ENCODE measurements at places on chromosomes 13 and 19. TPM values are rescaled to one million over a fixed set of nuclear protein-coding genes. Genes with fewer than 3 reads are reported as not detected.
A peak's percentile ranks its signal among the peaks of the same experiment; 100 is the strongest.

The ICAM5 gene
- total RNA-seq: under 0.01 TPM

The USHBP1 gene
- total RNA-seq: 20.9 TPM

The SIGLEC8 gene
- total RNA-seq: not detected

The CD209 gene
- total RNA-seq: under 0.01 TPM

The PSG7 gene
- total RNA-seq: under 0.01 TPM

DNA sequence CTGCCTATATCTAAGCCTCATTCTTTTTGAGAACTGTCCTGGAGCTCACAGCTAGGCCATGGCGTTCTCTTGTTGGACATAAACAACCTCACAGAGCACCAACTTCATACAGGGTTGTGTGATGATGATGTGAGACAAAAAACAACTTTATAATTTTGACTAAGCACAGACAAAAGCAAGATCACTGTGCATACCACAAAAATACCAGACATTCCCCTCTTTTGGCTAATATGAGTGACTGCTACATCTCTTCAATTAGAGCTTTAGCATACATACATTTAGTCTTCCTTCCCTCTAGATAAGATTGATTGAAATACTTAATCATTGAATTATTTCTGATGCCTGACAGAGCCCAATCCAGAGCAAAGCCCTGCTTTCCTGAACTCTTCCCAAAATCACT lies 8.3 kb downstream of the MAB21L1 start:
- DNase-seq: no peak

- no peak for DNase-seq
Observed at GRCh38 chr13:105607016-105607415, 928.4 kb downstream of the EFNB2 start.

DNA sequence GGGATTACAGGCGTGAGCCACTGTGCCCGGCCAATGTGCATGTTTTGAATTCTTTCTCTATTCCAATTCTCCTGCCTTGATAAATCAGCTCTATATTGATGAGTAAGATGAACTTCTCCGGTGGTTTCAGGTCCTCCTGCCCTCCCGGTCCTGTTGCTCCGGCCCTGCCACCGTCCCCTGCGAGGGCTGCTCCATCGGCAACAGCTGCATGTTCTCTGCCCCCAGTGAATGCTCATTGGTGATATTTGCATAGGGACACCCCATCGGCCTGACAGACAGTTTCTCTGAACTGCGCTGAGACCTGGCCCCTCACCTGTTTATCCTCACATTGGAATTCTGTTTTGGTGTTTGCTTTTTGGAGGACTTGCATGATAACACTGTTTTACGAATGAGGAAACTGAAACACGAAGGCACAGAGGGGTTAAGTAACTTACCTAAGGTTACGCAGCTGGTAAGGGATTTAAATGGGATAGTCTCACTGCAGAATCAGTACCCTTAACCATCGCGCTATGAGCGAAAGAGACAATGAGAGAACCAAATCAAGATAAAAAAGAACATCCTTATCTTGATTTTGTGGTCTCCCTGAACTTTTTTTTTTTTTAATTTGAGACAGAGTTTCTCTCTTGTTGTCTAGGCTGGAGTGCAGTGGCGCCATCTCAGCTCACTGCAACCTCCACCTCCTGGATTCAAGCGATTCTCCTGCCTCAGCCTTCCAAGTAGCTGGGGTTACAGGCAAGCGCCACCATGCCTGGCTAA lies 32.2 kb downstream of the ZNF557 start:
- DNase-seq: no peak

DNA sequence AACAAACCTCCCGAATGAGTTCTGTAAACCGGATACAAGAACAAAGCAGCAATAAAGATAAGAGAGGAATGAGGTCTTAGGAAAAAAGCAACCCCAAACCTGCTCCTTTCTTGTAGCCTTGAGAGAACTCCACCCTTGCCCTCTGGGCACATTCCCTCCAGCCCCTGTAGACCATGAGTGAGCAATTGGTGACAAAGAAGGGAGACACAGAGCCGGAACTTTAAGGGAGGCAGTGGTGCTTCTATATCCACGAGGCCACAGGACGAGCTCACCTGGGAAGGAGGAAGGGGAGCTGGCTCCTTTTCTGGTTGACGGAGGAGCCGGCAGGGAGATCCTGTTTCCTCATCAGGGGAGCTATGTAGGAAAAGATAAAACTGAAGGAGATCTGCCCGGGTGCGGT lies 13.0 kb downstream of the BRME1 start:
- no peak for DNase-seq

- DNase-seq: peak; percentile 14
Observed at GRCh38 chr19:22144394-22144793, 52.4 kb downstream of the ZNF676 start.

DNA sequence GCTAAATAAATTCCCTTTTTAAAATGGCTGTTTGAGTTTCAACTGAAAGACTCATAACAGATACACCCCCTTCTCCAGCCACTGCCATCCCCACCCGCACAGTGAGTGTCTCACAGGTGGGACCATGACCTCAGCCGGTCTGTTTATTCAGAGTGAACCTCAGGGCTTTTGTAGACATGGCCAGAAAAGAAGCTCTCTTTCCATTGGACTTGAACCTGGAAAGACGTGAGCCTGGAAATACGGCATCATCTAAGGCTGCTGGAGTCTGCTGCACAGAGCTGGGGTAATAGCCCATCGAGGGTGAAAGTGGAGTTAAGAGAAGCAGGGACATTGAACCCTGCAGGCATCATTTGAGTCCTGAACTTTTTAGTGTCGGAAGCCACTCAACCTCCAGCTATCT lies 15.2 kb upstream of the KPNA3 start:
- DNase-seq: no peak

- DNase-seq: no peak
Observed at GRCh38 chr19:40776364-40776763, 1.0 kb downstream of the MIA start.

DNA sequence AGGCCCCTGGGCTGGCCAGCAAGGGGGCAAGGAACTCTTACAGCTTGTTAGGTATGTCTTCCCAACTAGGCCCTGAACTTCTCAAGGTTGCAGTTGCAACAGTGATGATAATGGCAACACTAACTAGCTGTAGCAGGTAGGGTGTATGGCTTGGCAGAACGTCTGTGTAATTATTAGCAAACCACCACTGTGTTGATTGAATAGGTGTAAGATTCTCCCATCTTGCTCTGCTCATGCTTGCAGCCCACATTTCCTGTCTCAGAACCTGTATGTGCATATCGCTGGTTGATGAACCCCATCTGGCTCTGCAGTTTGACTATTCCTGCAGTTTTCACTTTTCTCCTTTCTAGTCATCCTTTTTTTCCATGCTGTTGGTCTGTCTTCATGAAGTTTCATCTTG lies 178.8 kb downstream of the KATNAL1 start:
- no peak for DNase-seq

GRCh38 chr19:45968626-45969025 lies 5.0 kb downstream of the NOVA2 start:
- DNase-seq: no peak

All from dermis microvascular lymphatic vessel endothelial cell (primary cell).